Skin of body (tissue), 3 donors: ENCODE measurements at places on chromosomes 6 and 20. TPM values are rescaled to one million over a fixed set of nuclear protein-coding genes. Genes with fewer than 3 reads are reported as not detected.

- no peak for DNase-seq
Measured at GRCh38 chr6:106789428-106790148, 160.2 kb downstream of the QRSL1 start.

DNA sequence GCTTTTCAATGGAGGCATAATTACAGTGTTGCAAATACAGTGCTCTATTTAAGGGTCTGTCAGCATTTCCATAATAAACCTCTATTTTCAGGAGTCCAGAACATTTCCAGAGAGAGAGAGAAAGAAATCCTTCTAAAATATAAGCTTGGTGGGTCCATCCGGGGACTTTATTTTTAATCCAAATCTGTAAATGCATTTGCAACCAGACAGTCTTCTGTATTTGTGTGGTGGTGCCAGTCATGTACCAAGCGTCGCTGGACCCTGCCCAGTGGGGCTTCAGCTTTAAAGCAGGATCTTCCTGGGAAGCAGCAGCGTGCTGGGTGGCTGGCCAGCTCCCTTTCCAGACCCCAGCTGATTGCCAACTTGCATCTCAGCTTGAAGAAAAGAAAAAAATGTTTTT is 256.5 kb upstream of the SUPT3H start:
- no peak for DNase-seq

DNA sequence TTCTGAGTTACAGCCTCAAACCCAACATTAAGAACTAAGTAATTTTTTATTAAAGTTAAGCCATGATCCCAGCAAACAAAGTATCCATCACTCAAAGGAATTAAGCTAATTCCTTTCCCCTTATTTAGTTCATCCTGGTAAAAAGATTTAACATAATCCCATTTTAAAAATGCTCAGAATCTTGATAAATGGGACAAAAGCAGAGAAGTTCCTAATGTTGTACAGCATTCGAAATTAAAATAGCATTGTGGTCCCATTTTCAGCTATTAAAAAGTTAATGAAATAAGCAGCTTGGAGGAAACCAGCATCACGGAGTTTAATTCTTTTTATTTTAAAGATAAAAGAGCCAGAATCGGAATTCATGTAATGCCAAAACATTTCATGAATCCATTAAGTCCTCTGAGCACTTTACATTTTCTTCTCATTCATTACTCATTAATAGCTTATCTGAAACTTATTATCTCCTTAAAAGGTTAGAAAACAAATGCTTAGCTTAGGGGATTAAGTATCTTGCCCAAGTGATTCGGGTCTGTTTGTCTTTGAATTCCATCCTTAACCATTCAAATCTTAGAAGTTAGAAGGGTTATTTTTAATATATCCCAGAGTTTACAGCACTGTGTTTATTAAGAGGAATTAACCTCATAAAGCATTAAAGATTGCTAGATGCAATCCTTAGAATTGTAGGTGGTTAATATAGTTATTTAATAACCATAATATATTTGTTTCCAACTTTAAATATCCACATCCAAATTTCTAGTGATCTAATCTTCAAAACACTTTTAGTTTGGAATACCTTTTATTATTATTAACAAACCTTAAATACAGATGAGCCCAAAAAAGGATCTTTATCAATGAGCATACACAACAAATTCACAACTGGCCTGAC is 11.2 kb downstream of the RBM39 start:
- no peak for DNase-seq

- DNase-seq: no peak
Measured at GRCh38 chr6:36781669-36782068, 57.6 kb downstream of the CPNE5 start.

GRCh38 chr6:154167126-154167525 is 128.1 kb downstream of the OPRM1 start:
- DNase-seq: no peak

DNA sequence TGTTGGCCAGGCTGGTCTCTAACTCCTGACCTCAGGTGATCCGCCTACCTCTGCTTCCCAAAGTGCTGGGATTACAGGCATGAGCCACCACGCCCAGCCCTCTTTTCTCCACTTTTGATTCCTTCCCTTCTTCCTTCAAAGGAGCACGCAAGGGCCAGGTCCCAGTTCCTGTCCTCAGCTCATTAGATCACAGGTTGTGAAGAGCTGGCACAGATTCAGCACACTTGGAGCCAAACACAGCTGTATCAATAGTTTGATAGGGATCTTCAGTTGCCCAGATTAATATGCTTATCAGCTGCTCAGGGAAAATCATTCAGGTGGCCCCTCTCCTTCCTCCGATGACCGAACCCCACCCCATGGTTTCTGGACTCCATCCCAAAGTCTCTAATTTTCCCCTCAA is 14.4 kb upstream of the SLC22A23 start:
- no peak for DNase-seq

DNA sequence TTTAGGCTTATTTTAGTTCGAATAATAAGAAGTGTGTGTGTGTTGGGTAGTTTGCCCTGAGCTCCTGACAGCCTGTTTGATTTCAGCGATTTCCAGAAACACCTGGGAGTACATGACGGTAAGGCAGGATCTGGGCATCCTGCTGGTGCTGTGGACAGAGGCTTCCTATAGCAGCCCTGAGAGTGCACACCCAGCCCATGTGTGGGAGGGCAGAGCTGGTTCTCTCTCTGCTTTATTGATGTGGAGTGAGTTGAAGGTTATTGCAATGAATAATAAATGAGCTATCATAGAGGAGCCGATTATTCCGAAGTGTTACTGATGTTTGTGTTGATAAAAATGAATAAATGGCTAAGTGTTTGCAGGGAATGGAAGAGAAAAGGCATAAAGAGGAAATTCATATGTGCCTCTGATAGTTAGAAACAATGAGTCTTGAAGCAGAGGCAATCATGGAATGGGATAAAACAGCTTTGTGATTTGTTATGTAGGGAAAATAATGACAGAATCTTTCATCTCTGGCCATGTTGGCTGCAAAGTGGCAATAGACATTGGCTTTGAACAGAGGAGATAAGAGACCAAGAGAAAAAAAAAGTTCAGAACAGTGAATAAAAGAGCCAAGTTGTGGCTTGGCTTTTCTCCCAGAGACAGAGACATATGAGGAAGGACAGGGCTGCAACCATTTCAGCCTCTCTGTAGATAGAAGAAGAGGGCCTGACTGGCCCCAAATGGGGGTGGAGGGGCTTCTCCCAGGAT is 166.2 kb upstream of the CHD6 start:
- no peak for DNase-seq

DNA sequence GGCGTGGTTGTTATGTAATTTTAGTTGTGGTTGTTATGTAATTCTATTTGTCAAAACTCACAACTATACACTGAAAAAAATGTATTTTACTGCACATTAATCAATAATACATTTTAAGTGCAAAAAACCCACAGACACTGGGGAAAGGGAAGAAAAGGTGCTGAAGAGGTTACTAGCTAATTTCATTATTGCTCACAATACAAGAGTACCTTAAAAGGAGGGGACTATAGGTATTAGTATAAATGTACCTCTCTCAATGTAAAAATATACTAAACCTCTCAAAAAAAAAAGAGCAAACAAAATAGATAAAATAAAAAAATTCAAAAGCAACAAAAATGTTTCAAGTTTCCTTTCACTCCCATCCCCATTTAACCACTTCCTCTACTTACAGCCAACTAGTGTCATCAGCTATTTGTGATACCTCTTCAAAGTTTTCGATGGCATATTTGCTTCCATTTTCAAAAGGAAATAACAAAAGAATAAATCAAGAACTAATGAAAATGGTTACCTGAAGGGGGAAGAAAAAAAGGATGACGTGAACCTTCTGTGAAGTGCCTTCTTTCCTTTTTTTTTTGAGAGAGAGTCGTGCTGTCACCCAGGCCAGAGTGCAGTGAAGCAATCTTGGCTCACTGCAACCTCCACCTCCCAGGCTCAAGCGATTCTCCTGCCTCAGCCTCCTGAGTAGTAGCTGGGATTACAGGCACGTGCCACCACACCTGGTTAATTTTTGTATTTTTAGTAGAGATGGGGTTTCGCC is 30.2 kb downstream of the RANBP9 start:
- DNase-seq: no peak

DNA sequence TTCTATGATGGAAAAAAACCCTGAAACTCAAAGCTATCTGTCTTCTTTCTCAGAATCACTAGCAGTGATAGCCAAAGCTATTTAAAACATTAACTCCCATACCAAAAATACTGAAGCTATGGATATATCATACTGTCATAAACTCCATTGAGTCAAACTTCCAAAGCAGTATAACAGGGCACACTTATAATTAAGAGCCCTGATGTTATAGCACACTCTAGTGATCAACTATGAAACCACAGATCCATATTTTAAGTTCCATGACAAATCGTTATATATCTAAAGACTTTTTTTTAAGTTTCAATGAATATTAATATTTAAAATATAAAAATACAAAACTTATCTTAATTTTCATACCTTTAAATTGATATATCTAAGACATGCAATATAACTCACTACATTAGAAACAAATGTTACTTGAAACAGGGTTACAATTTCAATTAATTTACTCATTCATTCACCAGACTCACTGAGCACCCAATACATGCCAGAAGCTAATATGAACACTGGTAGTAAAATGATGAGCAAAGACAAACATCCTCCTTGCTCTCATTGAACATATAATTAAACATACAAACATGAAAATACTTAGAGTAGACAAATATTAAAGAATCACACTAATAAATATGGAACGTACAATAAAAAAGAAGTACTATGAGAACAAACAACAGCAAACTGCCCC is 69.3 kb downstream of the IBTK start:
- DNase-seq: peak; percentile 54

GRCh38 chr6:121305957-121306607 is 28.2 kb downstream of the TBC1D32 start:
- DNase-seq: no peak

The TTK gene
- 12.0 TPM for total RNA-seq

The EIF2S2 gene
- 37.8 TPM for total RNA-seq

The PPIL6 gene
- 4.1 TPM for total RNA-seq

The FOXF2 gene
- 0.59 TPM for total RNA-seq

The DEFB121 gene
- not detected for total RNA-seq

The ZC2HC1B gene
- total RNA-seq: not detected

The BMP7 gene
- 15.0 TPM for total RNA-seq
